ENCODE measurements at places on chromosomes 2 and 18.
A peak's percentile ranks its signal among the peaks of the same experiment; 100 is the strongest.

GRCh38 chr18:76720683-76721082, 101.7 kb upstream of the ZNF236 start:
- DNase-seq = no peak

DNA sequence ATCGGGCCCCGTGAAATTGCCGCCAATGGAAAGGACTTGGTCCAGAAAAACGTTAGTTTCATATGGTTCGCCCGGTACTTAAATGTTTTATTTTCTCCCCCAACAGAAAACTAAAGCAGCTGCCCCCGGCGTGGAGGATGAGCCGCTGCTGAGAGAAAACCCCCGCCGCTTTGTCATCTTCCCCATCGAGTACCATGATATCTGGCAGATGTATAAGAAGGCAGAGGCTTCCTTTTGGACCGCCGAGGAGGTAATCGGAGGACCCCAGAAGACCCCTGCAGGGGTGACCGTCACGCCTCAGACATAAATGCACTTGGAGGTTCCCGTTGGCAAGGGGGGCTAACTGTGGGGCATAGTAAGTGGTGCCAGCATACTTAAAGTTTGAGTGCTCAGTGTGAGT, 742 bp downstream of the RRM2 start:
- no peak for DNase-seq

DNA sequence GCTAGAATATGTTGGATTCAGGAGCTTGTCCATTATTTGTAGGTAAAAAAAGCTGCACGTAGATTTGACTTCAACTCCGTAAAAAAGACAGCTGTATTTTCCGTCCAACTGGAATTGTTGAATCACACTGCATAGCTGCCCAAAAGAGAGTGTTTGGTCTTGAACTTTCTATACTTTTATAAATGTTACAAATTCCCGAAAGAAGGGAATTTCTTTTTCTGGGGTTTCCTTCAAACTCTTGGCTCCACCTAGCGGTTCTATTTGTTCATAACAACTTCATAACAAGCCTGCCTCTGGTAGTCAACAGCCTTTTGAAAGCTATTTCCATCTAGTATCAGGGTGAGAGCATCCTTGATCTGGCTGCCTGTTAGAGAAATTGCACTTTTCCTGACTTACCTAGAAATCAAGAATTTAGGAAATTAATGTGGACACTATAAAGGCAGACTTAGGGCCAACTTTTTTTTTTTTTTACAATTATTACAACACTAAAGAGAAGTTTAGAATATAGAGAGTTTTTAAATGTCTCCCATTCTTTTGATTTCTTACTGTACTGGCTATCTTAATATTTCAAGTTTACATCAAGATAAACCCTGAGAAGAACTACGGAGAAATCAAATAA, 48.1 kb downstream of the TMEM185B start:
- peak; percentile 84 for DNase-seq

DNA sequence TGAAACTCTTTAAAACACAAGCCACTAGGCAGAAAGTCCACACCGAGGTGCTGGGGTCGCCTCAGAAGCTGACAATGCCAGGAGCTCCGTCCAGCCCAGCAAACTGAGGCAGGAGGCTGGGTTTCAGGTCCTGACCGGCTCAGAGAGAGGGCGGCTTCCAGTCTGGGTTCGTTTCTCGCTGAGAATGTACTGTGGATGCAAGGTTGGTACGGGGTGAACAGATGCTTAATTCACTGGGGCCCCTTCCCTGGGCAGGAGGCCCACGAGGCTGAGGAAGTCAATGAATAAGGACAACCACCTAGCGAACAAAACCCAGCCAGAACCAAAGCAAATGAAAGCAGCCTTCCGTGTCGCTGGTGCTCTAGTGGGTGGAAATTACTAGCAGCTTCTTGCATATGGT, 142.0 kb downstream of the RTP5 start:
- DNase-seq = no peak

DNA sequence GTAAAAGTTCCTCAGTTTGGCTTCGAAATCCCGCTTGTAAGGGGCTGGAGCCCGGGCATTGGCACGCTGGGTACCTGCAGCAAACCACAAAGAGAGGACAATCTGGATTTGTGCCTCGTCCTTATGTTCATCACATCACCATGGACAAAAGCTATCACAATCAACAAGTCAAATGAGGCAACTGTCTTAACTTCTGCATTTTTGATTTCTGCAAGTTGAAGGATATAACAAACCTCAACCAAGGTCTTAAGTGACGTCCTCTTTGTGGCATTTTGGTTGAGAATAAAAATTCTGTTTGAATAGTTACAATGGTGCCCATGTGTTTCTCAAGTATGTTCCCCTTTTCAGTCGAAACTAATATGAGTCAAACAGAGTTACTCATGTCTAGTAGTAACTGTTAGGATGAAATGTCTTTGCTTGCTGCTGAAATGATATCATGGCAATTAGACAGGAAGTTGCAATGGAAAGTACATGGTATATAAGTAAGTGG, 70.8 kb upstream of the STK17B start:
- DNase-seq = peak; percentile 11

DNA sequence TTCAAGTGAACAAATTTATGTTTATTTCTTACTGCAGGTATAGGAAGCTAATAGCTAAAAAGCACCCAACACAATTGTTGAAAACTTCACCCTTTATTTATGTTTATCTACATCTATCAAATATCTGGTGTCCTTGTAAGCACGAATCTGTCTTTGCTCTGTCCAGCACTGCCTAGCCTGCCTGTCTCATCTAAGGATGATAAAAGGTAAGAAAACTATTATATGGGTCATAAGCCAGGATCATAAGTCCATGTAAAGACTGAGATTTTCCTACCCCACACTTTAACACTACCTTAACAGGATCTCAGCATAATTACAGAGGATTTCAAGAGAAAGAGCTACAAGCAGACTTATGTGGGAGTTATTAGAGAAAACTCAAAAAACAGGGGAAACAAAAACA, 365.6 kb upstream of the TMEFF2 start:
- DNase-seq = no peak

DNA sequence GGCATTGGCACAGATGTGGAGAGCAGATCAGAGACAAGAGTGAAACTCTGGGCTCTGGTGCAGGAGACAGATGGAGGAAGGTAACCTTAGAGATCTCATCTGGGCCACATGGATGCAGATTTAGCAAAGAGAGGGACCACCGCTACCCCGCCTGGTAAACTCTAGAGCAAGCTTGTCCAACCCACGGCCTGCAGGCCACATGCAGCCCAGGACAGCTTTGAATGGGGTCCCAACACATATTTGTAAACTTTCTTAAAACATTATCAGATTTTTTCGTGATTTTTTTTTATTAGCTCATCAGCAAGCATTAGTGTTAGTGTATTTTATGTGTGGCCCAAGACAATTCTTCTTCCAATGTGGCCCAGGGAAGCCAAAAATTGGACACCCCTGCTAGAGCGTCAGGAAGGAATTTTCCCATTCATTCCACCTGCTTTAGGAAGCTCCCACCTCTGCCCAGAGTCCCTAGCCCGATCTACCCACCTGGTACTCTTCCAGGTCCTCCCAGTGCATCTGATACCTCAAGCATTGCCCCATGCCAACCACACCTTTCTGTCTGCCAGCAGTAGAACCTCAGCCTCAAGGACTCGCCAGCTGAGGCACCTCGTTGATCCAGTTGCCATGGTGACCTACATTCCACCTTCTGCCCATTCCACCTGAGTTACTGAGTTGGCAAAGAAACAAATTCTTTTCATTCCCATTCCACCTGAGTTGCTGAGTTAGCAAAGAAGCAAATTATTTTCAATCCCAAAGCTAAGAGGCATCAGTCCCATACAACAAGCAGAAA, at the start of gene CIB4:
Gene CIB4, minus strand, starts transcription at position 586 of the 784 bp plus-strand sequence. Its CDS starts 52 bp downstream, at position 534.
- peak; percentile 75 for DNase-seq

DNA sequence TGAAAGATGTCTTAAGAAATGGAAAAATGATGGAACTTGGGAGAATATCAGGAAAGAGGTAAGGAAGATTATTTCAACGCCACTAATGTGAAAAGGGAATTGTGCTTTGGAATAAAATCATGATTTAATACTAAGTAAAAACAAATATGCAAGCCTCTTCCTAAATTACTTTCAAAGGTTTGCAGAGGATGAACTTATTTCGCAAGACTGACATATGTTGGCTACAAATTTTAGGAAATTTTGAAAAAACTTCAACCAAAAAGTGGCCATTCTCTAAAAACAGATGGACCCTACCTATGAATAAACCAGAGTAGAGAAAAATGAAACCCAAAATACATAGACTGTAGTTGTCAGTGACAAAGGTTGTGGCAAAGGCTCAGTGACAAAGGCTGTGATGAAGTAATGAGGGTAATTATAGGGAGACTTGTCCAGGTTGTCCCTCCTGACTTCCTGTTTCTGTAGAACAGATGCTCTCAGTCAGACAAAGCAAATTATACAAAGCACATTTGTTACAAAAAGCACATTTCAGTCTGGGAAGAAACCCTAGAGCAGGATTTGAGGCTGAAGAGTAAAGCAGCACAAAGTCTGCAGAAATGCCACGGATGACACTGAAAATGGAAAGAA, 39.5 kb downstream of the SFT2D3 start:
- DNase-seq = no peak

DNA sequence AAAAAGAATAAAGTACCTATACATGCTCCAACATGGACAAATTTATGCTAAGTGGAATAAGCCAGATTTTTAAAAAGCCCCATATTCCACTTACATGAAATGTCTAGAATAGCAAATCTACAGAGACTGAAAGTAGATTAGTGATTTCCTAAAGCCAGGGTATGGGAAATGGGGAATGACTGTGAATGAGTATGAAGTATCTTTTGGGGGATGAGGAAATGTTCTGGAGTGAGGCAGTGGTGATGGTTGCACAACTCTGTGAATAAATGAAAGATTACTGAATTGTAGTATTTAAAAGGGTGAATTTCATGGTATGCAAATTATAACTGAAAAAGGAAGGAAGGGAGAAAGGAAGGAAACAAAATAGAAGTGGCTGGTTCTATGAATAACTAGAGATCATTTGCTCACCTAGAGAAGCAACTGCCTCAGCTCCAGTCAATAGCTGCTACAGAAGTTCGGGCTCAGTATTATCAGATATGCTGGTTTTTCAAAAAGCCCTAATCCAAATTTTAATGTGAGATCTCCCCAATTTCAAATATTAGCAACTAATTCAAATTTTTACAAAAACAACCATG, 39.3 kb downstream of the MAP3K2 start:
- DNase-seq = no peak

GRCh38 chr2:27781496-27781895, 10.0 kb downstream of the MRPL33 start:
- no peak for DNase-seq

DNA sequence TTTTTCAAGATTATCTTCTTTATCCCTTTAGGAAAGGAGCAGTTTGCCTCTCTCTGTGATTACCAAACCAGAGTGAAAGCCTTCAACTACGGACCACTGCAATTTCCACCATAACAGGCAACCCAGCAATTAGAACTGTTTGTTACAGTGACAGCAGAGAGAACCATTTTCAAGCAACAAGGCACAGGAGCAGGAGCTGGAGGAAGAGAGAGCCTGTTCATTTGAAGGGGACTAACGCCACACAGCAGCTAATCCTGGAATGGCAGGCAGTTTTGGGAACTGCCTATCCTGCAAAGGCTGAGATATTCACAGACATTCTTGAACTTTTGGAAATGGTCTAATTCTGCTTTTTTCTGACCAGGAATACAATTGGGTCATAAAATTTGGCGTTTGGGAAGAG, 1541.9 kb upstream of the PIK3C3 start:
- peak; percentile 48 for DNase-seq

- DNase-seq = no peak
Observed at GRCh38 chr2:49465157-49465831, 311.0 kb upstream of the FSHR start.

- no peak for DNase-seq
Observed at GRCh38 chr2:1594123-1594372, 150.3 kb downstream of the PXDN start.

DNA sequence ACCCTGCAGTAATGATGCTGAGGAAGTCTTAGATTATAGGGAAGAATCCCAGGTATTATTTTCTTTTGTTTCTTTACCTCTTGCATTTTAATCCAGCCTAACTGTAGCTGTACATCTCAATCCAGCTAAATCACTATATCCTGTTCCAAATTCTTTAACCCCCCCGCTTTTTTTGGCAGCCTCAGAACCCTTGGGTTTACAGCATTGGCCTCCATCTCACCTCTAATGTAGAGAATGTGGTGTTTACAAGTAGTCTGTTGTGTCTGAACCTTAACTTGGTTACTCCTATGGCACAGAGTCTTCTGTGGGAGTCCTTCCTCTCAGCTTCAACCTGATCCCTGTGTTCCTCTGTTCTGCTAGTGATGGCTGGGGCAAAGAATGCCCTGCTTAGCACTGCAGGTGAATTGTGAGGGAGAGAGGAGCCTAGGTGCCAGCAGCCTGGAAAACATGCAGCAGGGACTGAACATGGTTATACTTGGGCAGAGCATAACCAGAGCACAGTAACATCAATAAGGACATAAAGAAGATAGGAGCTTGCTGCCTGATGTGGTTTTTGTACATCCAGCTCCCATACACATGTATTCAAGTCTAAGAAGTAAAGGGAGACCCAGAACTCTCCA, 130.2 kb downstream of the FAM124B start:
- no peak for DNase-seq

DNA sequence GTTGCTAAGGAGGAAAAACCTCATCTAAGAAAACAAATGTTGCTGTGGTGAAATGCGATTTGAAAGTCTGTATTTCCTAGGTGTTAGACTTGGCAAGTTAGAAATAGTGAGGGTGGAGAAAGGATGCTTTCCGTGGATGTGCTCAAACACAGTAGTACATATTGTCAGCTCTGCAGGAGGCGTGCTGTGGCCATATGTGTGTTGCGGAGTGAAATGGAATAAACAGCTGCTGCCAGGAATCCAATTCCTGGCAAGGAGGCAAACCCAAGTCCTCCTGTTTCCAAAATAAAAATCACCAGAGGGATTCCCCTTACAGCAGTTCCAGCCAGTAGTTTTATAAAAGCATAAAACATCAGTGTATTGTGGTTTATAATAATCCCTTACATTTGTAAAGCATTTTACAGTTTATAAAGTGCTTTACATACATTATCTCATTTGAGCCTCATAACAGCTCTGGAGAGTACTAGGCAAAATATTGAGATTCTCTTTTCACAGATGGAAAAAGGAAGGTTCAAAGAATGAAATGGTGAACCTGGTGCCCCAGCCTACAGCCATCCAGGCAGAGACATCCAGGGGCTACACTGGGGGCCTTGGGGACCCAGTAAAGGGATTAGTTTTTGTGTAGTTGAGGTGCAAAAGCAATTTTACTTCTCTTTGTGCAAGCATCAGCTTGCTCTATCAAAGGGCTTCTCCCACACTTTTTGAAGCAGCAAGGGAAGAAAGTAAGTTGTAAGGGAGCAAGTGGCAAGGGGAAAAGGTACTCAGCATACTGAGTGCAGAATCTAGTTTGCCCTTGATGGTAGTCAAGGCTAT, 206.0 kb downstream of the AGPS start:
- no peak for DNase-seq

- no peak for DNase-seq
Observed at GRCh38 chr2:235577404-235578330, 83.8 kb downstream of the AGAP1 start.

DNA sequence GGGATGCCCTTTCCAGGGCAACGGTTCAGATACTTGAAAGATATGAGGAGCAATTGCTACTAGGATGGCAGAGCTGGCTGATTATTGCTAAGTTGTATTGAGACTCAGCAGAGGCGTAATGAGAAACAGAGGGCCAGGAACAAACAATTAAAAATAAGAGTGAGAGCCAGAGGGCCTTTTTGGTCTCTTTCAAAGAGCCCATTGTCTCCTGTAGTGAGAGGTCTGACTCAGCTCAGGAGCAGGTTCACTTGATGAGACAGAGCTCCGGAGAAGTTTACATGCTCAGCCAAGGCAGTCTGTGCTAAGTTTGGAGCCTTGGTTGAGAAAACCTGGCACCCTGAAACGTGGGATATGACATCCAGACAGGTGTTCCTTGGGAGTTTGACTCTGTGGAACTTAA, 303.9 kb upstream of the DLGAP1 start:
- DNase-seq = no peak

GRCh38 chr2:52879561-52879960, 888.0 kb upstream of the CHAC2 start:
- DNase-seq = no peak
